ENCODE measurements at places on chromosomes 2 and 18.
A peak's percentile ranks its signal among the peaks of the same experiment; 100 is the strongest.

- no peak for DNase-seq
Measured at GRCh38 chr2:173104156-173104555, 28.5 kb downstream of the MAP3K20 start.

DNA sequence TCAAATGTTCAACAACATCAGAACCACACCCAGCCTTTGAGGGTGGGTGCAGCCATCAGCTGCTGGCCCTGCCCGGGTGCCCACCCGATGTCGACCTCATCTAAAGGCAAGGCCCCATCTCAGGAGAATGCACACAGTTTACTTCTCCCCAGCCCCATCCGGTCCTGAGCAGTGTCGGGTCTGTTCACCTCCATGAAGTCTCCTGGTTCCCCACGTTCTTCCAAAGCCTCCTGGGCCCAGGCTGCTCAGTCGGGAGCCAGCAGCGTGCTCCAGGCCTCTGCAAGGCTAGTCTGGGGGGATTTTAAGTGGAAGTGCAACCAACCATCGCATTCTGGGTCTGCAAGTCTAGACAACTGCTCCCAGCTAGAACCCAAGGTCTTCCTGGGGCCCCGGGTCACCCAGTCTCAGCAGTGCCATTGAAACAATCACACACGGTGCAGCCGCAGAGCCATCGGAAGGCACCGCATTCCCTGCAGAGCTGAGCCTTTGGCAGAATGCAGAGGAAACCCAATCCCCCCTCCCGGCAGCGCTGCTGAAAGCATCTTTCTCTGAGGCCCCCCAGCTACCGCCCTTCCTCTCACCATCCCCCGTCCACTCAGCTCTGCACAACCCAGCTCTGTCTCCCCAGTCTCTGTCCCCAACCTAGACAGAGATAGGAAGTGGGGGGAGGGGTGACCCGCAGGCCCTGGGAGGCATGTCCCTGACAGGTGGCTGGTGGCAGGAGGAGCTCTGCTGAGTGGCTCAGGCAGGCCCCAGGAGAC is 8.5 kb downstream of the ESPNL start:
- DNase-seq, result no peak

- no peak for DNase-seq
Measured at GRCh38 chr2:199118673-199119112, 339.0 kb downstream of the SATB2 start.

- DNase-seq, result no peak
Measured at GRCh38 chr18:76521417-76522121, 26.5 kb upstream of the ZNF516 start.

GRCh38 chr2:241796209-241796608 is 12.8 kb upstream of the NEU4 start:
- no peak for DNase-seq

DNA sequence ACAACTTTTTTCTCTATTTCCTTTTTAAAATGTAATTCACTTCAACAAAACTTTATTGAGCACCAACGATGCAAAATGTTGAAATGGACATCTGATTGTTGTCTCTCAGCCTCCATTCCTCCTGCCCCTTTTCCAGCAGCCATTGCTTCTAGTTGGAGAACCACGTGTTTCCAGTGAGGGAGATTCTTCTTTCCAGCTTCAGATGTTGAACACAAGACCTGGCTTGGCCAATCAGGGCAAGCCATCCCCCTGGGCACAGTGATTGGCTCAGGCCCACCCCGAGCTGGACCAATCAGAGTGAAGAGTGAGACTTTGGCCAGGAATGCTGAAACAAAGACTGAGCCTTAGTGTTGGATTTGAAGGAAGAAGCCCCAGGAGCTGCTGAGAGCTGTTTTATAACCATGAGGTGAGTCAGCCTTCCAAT is 59.0 kb downstream of the E2F6 start:
- DNase-seq, result peak; percentile 84

DNA sequence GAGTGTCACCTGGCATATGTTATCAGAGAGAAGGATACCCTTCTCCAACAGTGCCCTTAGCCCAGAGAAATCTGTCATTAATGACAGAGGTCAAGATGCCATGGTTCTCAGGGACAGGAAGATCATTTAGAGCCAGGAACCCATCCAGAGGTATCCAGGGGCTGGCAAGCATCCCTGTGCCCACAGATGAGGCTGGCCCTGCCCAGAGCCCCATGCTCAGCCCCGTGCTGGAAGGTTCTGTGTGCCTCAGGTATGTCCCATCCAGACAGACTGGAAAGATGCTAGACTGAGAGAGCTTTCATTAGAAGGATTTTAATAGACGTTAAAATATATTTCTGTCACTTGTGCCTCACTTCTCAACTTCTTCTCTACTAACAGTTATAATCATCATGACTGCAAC is 8.2 kb upstream of the TUBB6 start:
- no peak for DNase-seq

DNA sequence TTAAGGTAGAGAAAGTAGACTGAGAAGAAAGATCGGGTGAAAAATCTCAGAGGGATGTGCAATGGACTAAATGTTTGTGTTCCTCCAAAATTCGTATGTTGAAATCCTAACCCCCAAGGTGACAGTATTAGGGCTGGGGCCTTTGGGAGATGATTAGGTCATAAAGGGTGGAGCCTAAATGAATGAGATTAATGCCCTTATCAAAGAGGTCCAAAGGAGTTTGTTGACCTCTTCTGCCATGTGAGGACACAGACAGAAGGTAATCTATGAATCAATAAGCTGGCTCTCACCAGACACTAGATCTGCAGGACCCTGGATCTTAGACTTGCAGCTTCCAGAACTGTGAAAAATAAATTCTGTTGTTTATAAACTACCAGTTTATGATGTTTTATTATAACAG is 2.7 kb upstream of the NMI start:
- no peak for DNase-seq

DNA sequence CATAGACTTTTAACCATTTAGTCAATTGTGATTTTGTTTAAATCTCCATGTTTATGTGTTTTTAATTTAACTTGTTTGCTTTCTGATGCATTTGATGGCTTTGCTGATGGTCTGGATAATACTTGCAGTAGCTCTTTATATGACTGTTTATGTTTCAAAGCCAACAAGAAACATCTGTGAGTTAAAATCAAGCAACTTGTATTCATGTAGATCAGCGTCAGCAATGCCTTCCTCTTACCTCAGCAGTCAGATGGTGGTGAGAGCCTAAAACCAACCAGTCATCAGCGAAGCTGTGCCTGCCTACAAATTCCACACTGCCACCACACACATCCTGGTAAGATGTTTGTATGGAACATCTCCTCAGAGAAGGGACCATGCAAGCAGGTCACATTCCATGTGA is 231.9 kb downstream of the PTGR3 start:
- no peak for DNase-seq

DNA sequence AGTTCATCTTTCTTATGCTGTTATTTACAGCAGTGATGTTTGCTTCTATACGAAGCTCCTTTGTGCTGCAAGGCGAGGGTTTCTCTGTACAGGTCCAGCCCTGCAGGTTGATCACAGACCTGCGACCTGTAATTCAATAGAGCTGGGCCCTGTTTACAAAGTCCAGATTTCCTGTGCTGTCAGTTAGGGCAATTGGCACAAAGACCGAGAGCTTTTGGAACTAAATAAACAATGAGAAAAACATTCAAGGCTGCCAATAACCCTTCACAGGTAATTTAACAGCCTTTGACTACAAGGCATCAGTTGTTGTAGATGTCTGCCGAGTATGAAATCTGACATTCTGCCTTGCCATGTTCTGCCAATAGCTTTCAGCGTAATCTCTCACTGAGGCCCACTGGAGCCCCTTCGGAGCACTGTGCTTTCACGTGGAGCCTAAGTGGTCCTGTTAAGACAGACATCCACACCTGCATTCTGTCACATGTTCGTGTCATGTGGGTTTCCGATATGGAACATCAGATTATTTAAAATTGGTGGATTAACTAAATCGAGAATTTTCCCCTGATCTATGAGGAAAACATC is 232.5 kb downstream of the PTGR3 start:
- DNase-seq, result no peak

DNA sequence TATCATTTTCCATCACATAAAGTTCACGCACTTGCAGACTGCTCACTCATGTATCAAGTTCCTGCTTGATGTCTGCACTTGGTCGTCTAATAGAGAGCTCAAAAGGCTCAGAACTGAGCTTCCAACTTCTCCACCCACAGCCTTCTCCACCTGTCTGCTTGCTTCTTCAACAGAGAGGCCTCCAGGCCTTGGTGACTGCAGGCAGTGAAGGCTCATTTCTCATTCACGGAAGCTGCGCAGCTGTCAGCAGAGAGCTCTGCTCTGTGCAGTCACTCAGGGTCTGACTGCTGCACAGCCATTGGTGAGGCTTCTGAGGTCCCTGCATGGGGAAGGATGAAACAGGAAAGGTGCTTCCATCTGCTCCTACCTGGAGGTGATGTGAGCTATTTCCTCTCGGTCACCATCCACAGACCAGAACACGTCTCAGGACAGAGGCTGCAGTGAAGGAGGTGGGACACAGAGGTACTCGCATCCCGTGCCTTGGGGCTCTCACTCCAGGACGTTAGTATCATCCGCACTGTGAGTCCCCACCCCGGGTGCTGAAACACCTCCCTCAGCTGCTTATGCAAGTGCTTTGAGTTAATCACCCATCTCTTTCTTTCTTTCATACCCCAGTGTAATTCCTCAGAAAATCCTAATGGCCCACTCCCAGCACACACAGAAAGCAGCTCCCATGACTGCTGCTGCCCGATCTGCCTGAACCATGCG is 126.2 kb downstream of the TMEM18 start:
- DNase-seq, result no peak

- peak; percentile 33 for DNase-seq
Measured at GRCh38 chr18:58247363-58247834, 203.4 kb downstream of the NEDD4L start.

- peak; percentile 44 for DNase-seq
Measured at GRCh38 chr18:57447154-57447621, 12.0 kb downstream of the ONECUT2 start.

DNA sequence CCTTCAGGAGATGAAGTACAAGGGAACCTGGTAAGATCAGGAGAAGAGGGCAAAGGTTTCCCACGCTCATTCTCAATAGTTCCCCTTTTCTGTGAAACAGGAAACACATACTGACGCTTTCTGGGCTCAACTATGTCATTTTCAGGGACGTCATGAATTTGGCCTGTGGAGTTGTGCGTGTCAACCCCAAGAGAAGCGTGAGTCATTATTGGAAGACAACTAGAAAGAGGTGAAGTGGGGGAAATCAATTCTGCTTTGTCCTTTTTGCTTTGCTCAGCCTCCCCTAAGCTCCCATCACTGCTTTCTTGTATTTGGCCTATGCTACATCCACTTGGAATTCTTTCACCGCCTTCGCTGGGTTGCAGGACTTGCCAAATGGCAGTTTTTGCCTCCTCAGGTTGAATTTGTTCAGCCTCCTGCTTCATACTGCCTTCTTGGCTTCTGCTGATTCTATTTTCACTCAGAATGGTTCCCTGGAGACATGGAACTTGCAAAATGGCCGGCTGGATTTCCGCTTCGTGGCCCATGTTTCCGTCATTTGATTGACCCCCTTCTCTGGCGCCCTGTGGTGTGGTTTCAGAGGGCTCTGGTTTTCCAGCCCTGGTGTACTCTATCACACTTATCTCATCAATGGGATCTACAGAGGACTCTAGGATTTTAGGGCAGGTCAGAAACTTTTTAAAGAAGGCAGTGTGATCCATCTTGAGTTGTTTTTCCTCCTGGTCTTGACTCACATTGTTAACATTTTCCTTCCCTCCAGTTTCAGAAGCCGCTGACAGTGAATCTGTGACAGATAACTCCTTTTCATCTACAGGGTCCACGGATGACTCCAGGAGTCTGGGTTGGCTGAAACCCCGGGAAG is 93.3 kb downstream of the ALPK2 start:
- DNase-seq, result peak; percentile 45

DNA sequence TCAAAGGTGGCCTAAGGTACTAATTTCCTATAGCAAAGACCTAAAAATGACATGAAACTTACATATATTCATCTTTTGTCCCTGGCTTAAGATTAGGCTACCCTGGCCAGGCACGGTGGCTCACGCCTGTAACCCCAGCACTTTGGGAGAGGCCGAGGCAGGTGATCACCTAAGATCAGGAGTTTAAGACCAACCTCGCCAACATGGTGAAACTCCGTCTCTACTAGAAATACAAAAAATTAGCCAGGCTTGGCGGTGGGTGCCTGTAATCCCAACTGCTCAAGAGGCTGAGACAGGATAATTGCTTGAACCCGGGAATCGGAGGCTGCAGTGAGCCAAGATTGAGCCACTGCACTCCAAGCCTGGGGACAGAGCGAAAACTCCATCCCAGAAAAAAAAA is 5.9 kb downstream of the SRSF7 start:
- DNase-seq, result no peak

DNA sequence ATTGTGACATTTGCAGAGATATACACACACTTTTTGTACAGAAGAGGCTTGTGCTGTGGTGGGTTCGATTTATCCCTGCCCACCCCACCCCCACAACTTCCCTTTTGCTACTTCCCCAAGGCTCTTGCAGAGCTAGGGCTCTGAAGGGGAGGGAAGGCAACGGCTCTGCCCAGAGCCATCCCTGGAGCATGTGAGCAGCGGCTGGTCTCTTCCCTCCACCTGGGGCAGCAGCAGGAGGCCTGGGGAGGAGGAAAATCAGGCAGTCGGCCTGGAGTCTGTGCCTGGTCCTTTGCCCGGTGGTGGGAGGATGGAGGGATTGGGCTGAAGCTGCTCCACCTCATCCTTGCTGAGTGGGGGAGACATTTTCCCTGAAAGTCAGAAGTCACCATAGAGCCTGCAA is 40.0 kb downstream of the STEAP3 start:
- DNase-seq, result no peak

DNA sequence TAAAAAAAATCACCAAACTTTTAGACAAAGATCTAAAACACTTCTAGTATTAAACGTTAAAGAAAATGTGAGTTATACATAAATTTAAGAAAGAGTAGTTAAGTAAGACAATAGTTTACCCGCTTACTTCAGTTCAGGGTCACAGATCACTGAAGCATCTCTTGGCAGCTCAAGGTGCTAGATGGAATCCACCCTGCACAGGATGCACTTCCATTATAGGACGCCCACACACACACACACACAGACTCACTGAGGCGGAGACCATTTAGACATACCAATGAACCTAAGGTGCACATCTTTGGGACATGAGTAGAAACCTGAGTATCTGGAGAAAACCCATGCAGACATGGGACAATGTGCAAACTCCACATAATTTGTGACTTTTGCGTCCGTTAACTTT is 630.6 kb upstream of the ZNF804A start:
- no peak for DNase-seq

GRCh38 chr2:177767768-177768167 is 304.8 kb downstream of the PDE11A start:
- DNase-seq, result no peak

DNA sequence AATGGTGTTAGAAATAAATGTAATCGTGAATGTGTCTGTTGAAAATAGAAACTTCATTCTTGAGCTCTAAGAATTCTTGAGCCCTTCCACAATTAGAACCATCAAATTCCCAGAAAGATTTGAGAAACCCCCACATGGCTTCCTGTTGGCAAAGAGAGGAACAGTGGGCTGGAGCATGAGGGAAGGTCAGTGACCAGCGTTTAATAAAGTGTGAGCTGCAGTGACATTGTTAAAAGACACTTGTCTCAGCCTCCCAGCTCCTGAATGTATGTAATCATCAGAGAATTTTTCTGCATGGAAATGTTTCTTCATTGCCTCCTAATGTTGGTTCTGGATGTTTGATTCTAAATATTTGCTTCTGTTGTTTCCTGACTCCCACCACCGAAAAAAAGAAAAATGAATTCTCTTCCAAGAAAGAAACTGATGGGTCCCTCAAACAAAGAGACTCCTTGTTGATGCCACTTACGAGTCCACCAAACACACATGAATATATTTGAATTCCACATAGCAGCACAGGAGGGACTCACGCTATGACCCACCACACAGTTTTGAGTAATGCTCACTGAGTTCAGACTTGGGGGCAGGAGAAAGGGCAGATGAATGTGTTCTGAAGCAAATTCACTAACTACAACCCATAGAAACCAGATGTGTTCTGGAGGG is 225.1 kb upstream of the KLHL29 start:
- DNase-seq, result no peak
